RPMI7951 (cell line): ENCODE measurements at places on chromosomes 11 and 22. TPM values are rescaled to one million over a fixed set of nuclear protein-coding genes. Genes with fewer than 3 reads are reported as not detected.

Gene TEAD1
- total RNA-seq = 51.6 and 53.3 TPM in 2 replicates

Gene ZFPL1
- total RNA-seq = 58.3 and 65.6 TPM in 2 replicates

Gene GRIK4
- total RNA-seq = not detected in 2 replicates

Gene MRGPRF
- total RNA-seq = under 0.01 TPM in 1 of 2 replicates, not detected in the other

Gene METTL15
- 14.0 and 14.2 TPM in 2 replicates for total RNA-seq

Gene RIMBP3C
- 0.20 TPM in 1 of 2 replicates, not detected in the other for total RNA-seq

- no peak for DNase-seq
Observed at GRCh38 chr11:57834852-57835251, 73.2 kb downstream of the CTNND1 start.

- DNase-seq = peak; percentile 18
Observed at GRCh38 chr11:124113890-124114289, 1.4 kb upstream of the VWA5A start.

- DNase-seq = peak; percentile 65
Observed at GRCh38 chr11:32172848-32173834, 82.3 kb downstream of the RCN1 start.

DNA sequence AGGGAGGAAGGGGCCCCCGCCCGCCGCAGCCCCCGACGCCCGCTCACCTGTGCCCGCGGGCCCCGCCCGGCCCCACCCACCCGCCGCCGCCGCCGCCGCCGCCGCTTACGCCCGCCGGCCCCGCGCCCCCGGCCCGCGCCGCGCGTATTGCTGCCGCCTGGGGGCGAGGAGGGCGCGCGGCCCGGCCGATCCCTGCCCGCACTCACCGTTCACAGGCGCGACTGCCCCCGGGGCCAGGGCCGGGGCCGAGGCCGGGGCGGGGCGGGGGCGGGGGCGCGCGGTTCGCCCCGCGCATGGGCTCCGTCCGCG lies 212 bp downstream of the HRAS start:
- no peak for DNase-seq

DNA sequence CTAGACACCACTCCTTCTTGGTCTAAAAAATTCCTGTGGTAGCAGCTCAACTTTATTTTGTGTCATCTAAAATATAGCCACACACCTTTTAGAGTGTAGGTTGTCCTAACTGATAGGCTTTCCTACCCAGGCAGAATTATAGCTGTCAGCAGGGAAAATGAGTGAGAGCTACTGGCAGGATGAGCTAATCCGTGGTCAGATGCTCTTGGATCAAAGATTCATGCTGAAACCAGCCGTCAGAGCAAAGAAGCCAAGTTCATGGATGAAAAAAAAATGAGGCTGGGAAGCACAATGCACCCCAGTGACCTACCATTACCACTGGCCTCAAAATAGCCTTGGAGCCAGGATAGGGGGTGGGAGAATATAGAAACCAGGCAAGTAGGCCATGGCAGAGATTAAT lies 113.1 kb upstream of the BLID start:
- peak; percentile 89 for DNase-seq

DNA sequence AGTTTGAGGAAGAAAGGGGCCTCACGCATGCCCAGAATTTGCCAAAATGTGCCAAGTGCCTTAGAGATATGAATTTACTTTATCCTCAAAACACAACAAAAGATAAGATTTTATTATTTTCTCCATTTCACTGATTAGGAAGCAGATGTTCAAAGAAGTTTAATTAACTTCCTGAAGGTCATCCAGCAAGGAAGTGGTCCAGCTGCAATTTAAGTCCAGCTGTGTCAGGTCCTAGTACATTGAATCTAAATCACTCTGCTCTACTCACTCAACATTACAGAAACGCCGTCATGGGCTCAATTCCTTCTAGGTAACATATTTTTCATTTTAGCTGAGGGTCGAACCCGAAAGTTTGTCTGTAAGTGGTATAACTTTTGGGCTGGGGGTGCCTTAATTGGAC lies 115.4 kb downstream of the CCDC34 start:
- no peak for DNase-seq

GRCh38 chr11:92224054-92224406 lies 588 bp upstream of the FAT3 start:
- no peak for DNase-seq

GRCh38 chr22:20395907-20396287 lies 1.9 kb downstream of the ZNF74 start:
- DNase-seq = no peak

GRCh38 chr11:45918331-45918941 lies 759 bp upstream of the PEX16 start:
- peak; percentile 70 for DNase-seq

DNA sequence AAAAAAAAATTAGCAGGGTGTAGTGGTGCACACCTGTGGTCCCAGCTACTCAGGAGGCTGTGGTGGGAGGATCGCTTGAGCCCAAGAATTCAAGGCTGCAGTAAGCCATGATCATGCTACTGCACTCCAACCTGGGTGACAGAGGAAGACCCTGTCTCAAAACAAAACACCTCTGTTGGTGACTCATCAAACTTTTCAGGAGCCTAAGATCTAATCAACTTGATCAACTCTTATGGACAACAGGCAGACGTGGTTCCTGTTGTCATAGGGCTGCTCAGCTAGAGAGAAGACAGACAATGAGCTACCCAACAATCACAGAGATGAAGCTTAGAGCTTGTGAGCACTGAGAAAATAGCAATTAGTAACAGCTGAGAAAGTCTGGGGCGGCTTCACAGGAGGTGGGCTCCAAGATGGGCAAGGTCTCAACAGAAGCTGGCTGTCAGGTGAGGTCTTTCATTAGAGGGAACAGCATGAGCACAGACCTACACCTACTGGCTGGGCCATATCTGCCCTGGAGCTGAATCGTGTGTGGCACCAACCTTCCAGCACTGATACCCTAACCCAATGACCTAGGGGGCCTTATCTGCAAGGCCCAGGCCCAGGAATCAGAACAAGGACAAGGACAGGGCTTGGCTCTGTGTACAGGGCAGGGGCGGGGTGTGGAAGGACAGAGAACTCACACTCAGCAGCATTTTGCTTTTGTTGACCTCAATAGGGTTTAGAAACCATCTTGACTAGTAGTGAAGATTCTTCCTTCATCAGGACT lies 7.2 kb upstream of the UCP3 start:
- DNase-seq = no peak

DNA sequence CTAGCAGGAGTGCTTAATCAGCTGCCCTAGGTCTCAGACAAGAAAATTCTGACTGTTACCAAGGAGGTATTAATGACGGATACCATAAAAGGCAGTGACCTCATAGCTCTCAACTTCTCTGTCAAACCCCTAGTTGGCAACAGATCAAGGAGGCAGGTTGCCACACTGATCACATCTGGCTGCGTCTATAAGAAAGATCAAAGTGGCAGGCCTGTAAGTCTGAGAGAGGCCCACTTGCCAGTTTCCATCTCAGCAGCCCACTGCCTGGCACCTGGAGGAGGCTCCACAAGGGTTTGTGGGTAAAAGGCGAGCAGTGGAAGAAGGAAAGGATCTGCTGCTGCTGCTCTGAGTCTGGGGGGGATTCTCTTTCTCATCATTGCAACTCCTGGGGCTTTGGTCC lies 239.6 kb upstream of the MPPED2 start:
- DNase-seq = no peak
